ENCODE measurements at places on chromosomes 12 and 14.

GRCh38 chr14:77822741-77823140 lies 22.8 kb downstream of the ADCK1 start:
- DNase-seq: no peak

DNA sequence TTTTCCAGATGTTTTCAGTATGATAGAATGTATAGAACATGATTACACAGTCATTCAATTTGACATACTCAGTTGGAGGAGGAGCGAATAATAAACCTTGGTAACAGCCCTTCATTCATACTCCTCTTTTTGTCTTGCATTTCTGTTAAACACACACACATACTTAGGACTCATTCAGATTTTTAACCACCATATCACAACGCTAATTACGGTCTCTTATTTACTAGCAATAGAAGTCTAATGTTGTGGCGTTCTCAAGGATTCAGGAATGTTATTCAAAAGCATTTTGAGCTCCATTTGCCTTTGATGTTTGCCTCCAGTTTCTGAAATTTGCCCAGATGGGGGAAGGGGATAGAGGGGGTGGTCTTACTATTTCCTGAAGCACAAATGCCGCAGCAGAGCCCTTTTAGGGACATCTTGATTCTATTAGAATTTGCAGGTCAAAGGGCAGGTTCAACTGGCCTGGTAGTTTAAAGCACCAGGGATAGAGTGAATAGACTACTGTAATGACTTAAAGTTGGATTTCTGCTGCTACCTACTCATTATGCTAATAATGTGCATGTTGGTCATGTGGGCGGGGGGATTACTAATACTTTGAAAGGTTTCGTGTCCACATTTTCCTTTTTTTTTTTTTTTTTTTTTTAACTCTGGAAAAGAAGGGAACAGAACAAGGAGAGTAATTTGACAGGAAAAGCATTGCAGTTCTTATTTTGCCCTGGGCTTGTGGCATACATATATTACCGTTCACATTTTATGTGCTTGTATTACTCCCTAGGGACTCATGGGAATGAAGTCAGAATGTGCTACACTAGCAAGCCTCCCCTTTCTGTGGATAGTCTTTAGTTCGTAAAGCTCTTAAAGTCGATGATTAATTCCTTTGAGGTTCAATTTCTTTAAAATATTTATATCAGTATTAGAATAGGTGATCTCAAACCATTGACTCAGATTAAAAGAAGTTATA lies 226.8 kb downstream of the FBXL14 start:
- DNase-seq: no peak

DNA sequence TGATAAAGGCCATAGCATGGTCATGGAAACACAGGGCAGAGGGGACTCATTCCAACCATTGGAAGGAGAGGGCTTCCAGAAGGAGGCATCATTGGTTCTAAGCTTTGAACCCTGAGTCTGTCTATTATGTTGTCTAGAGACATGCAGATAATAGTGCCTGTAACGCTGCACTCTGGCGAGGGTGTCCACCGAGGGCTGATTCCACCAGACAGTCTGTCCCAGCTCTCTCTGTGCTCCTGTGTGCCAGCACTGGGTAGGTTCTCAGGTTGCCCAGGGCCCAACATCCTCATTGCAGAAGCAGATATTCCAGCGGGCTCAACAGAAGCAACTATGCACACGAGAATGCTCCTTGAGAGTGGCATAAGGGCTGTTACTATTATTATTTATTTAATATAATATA lies 18.7 kb upstream of the CLMN start:
- DNase-seq: no peak

DNA sequence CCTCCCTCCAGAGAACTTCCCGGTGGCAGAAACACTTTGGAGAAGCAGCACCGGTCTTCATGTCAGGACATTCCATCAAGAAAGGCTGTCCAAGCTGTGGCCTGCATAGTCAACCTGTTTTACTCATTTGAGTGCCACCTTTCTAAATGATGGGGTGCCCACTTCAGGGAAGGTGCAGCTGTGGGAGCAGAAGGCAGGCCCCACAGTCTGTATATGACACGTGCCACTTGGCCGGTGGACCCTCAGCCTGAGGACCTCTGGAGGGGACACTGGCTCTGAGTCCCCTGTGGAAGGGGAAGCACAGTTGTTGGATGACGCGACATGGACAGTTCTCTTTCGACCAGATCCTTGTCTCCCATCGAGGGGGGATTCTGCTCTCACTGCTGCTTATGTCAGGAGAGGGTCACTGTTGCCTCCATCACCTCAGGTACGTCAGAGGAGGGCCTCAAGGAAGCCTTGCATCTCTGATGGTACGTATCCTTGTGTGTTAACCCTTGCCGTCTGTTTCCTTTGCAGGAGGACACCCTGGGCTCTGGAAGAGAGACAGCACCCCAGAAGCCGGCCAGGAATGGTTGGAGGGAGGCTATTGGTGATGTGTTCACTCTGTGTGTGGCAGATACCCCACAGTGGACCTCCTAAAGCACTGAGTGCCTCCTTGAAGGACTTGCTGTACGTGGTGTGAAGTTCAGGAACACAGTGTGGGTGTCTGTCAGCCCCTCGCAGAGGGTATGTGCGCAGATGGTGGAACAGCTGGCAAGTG lies 132.1 kb upstream of the RTL1 start:
- DNase-seq: no peak

DNA sequence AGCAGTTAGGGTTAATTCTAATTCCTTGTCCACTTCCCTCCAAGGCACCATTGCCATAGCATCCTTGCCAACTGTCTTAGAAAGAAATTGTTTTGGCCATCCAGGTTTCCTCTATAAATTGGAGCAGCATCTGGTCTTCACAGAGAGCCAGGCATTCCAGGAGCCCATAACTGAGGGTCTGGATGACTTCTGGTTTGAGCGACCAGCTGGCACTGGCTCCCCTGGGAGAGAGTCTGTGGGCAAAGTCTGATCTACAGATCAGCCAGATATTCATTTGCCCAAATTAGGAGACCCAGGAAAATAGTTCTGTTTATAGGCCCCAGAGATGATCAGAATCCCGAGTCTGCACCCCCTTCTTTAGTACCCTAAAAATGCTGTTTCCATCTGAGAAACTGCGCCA lies 16.0 kb downstream of the VSX2 start:
- no peak for DNase-seq

DNA sequence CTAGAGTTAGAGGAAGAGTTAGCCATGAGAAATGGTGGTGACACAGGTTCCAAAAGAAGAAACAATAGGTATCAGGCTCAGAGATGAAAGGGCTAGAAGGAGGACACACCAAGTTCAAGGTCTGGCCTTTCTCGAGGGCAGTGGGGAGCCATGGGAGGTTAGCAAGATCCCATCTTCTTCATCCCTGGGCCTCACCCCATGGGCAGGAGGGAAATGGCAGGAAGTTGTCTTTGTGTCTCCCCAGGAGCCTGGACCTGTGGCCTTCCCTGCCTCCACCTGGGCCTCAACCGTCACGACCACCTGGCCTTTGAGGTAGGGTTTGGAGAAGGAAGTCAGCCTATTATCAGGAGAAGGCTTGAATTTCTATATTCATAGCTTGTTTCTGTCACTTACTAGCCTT lies 5.8 kb upstream of the AQP2 start:
- DNase-seq: no peak

DNA sequence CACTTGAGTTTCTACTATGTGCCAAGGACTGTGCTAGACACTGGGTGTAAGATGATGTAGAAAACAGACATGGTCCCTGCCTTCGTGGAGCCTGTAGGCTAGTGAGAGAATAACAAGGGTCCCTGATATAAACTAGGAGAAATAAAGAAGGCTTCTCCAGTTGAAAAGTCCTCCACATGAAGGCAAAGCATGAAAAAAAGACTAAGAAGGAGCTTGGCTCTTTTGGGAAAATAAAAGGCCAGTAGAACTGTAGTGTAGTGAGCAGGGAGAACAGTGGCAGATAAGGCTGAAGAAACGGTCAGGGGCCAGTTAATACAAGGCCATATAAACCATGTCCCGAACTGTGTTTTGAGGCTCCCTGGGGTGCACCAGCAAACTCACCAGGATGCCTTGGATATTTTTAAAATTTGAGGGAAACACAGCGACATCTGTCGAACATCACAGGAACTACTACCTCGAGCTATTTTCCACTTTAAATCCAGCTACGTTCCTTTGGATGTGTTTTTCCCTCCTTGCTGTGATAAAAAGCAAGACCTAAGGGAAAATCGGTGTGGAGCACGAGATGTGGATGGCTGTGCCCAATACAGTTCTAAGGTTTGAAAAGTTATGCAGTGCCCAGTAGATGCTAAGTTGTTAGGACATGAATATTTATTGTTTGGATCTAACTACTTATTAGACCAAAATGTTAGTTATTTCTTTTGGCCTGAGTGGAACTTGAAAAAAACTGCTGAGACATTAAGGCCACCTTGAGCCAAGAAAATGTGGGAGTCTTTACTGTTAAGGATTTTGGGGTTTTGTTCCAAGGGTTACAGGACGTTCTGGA lies 8.5 kb upstream of the CFL2 start:
- DNase-seq: peak; percentile 69

DNA sequence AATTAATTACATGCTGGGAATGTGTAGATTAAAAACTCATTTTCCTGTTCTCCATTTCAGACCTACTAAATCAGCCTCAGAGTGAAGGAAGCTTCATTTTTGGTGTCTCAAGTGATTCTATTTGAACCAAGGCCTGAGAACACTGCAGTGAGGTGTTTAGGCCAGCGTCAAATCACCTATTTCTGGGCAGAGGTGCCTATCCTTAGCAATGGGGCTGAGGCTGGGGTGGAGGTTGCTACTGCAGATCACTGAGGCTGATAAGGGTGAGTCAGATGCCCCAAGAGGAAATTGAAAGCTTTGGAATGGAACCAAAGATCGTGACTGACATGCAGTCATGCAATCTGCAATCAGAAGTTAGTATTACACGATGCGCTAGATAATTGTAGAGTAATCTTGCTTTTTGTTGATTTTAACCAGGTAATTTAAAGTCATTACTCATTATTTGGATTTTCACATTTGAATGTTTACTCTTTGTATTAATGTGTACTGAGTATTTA lies 4.4 kb downstream of the TXNRD1 start:
- DNase-seq: peak; percentile 79

DNA sequence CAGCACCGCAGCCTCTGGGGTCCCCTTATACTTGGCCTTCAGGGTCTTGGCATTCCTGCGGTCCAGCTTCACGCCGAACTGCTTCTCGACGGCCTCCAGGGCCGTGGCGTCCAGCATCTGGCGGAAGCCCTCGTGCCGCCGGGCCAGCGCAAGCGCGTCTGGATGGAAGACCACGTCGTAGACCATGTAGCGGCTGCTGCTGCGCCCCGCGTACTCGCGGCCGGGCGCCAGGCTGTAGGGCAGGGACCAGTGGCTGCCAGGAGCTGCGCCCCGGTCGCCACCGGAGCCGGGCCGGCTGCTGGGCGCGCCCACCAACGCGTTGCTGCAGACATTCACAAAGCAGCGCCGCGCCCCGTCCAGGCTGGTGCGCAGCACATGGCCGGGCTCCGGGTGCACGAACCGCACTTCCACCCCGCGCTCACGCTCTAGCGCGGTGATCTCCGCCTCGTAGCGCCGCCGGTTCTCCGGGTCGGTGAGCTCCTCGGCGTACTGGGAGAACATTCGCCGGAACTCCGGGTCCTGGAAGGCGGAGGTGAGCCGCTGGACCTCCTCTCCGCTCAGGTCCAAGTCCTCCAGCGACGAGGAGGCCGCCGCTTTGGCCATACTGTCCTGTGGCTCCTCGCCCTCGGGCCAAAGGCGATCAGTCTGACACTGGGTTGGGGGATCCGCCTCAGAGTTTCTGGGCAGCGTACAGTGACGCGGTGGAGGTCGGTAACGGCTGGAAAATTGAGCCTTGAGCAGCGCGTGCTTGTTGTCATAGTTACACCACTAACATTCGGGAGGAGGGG lies at the start of gene DNAAF2:
TSS of gene DNAAF2 (minus strand) at position 698 of the 788 bp plus-strand sequence. CDS start at position 603, 95 bp downstream.
- DNase-seq: peak; percentile 67

DNA sequence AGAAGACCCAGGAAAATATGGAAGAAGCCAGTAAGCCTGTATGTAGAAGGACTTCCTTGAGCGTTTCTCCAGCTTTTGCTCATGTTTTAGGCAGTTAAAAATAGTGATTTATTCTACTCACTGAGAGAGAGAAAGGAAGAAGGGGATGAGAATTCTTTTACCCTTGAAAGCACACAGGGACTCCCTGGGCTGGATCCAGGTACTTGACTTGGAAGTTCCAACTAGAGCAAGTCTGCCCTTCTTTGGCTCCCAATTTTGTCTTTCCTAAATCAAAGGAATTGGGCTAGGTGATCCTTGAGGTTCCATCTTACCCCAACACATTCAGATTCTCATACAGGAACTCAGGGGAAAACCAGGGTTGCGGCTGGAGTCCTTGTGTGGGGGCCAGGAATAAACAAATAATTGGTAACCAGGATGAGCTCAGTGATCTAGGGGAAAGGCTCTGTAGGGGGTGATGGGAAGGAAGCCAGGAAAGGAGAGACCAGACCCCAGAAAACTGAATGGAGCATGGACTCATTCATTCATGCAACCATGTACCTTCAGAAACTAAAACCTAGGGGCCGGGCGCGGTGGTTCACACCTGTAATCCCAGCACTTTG lies 11.5 kb upstream of the ITGA5 start:
- DNase-seq: no peak

DNA sequence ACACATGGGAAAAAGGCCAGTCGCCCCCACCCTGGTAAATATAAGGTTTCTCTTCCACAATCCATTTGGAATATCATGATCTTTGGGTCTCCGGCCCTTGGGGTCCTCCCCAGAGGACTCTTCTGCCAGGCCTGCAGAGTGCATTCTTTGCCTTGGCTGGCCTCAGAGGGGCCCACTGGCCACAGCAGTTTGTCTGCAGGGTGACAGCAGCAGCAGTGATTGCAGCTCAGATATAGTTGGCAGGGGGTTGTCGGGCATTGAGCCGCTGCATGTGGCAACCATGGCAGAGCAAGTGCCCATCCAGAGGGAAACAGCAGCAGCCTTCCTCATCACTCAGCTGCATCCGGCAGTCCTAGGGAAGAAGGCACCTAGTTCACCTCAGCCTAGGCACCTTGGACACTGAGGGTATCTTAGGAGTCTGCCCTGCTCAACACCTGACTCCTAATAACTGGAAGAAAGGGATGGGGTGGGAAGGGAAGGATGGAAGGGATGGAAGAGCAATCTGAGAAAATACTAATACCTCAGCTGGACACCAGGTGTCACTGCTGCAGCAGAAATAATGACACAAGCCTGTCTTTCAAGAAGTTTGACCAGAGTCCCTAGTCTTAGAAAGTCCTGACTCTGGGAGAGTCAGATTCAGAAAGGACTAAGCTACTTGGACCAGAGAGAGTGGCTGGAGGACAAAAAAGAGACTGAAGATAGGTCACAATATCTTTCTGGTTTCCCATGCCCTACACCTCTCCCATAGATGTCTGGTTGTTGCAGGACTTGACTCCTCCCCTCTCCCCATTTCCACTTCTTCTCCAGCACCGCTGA lies 8.9 kb downstream of the AJUBA start:
- DNase-seq: peak; percentile 66

GRCh38 chr12:106841510-106842302 lies 67.2 kb downstream of the RIC8B start:
- peak; percentile 52 for DNase-seq

All from HCEC 1CT (cell line).